ENCODE measurements at places on chromosomes 11 and 22.

- DNase-seq: no peak
These were observed 59.4 kb downstream of the F2 start for GRCh38 chr11:46778416-46778815.

GRCh38 chr11:76512851-76513653, 68.2 kb downstream of the EMSY start:
- no peak for DNase-seq

- no peak for DNase-seq
These were observed 89.8 kb downstream of the MORC2 start for GRCh38 chr22:30878516-30879414.

GRCh38 chr11:107282195-107282594, 175.4 kb downstream of the CWF19L2 start:
- DNase-seq: no peak

GRCh38 chr11:3958281-3958680, 102.8 kb downstream of the STIM1 start:
- no peak for DNase-seq

DNA sequence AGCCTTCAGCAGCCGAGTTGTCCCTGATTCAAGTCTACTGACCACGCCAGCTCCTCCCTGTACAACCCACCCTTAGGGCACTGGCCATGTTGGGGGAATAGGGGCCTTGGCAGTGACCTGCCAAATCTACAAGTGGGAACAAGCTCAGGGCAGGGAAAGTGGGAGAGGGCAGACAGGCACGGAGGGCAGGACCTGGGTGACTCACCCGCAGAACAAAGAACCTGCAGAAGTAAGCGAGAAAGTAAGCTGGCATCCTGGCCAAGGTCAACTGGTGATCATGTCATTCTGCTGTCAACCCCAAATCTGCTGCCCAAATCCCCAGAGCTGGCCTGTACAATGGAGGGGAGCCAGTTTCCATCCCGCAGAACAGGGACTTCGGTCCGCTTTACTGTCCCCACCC, 7.9 kb upstream of the SCGB1A1 start:
- no peak for DNase-seq

DNA sequence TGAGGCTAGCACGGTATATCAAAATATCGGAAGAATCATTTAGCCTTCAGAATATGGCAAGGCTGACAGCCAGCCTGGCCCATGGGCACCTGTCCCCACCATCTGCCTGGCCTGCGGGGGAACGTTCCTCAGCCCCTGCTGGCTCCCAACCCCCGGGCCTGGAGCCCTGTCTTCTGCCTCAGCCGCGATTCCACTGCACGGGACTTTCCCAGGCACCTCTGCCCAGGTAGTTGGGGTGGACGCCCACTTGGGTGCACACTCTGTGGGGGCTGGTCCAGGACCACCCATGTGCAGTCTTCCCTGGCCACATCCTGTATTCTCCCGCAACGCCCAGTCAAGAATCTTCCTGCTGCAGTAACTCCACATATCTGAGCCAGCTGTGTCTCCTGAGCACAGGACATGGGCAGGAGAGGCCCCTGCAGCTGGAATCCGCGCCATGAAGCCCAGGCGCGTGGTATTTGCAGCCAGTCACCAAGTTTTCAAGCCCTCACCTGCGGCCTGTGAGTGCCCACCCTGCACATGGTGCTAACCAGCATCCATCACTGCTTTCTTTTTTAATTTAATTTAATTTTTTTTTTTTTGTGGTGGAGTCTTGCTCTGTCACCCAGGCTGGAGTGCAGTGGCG, 77.9 kb downstream of the KCNQ1 start:
- DNase-seq: peak; percentile 23

DNA sequence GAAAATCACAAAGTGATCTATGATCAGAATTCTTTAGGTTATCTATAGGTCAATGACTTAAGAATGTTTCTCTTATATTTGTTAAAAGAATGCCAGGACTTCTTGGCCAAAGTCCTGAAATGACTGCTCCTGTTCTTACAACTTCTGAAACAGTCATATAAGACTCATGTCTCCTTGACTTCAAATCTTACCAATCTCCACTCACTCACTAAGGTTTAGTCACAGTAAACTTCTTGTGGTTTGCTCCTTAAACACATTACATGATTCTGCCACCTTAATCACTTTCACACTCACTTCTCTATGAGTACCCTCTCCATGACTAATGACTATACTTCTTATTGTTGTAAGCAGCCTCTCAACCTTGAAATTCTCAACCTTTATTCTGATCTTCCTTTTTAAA, 648.7 kb upstream of the CCDC179 start:
- no peak for DNase-seq

DNA sequence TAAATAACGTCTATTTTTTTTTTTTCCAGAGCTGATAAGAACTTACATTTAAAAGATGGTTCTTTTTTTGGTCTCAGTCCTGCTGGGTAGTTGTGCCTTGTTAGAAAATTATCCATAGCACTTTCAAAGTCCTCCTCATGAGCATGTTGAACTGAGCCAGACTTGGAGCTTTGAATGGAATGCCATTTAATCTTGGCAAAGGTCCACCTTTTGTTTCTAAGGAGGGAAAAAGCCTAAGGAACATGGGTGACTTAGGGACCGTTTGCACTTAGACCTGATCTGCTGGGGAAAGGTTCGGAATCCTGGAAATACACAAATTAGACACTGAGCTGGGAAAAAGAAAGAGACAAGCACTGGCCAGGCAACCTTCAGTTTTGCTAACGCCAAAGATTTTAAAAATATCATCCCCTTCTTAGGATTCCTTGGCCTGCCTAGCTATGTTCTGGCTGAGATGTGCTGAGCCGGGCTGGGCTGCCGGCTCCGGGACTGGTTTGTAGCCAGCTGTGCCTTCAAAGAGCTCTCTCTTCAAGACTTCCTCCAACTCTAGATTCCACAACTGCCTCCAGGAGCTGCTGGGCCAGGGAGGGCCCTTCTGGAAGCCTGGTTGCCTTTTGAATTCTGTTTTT, 67.4 kb downstream of the ENDOD1 start:
- peak; percentile 71 for DNase-seq

DNA sequence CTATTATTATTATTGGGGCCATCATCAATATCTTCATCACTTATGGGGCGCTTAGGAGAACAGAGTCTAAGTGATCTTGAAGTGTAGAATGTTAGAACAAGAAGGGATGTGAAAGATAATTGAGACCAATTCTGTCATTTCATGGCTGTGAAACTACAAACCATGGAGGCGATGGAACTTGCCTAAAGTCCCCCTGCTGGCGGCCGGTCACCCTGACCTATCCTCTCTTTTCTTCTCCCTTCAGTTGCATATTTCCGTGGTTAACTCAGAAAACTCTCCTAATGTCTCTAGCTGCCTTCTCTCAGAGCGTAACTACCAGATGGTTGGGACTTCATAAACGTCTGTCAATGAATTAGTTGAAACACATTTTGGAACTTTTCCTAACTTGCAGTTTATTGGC, 6.6 kb upstream of the OR4B1 start:
- DNase-seq: no peak

DNA sequence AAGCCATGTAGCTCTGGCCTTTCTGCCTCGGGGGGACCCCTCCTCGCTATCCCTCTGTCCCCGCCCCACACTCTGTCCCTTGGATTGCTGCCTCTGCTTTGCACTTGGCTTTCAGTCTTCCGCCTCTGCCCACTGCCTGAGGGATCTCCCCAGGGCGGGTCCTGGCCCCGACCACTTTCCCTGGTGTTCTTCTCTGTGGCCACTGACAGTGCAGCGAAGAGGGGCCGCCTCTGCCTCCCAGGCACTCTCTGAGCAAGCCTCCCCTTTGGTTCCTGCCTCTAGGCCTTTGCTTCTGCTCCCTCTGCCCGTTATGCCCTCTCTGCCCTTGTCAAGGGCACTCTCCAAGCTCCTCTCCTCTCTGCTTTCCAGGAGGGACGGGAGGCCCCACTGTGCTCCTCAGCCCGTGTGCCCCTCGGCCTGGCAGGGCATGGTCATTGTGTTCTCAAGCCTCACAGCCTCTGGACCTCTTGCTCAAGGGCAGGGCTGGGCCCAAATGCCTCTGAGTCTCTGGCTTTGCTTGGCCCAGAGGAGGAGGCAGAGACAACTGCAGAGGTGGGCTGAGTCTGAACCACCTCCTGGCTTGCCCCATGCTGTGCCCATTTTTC, 5.5 kb upstream of the MPPED1 start:
- no peak for DNase-seq
